ENCODE measurements at places on chromosomes 3 and 15. TPM values are rescaled to one million over a fixed set of nuclear protein-coding genes. Genes with fewer than 3 reads are reported as not detected.

SH2D7 gene
- total RNA-seq = not detected

GOLGA8G gene
- total RNA-seq = not detected

DNA sequence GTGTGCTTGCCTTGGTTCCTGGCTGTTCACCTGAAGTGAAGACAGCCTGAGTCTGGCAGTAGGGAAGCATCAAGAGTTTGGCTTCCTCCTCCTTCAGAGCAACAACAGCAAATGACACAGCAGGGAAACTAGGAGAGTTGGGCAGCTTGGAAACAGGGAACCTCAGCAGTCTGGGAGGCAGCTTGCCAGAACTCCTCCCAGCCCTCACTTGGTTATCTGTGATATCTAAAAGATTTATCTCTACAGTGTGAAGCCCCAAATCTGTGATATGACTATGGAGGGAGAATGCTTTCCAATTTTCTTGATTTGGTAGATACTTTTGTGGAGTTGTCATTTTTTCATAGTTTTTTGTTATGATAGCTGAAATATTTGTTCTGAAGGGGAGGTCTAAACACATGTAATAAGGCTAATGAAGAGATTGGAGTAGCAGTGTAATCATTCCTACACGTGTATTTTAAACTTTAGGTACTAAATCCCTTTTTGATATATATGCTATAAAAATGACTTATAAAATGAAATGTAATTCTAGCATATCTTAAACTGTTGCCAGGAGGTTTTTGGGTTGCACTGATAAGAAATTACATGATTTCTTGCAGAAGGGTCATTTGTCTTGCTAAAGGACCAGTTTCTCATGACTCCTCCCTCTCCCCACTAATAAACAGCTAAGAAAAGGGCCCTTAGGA lies 20.8 kb downstream of the UBE2E1 start:
- no peak for DNase-seq

DNA sequence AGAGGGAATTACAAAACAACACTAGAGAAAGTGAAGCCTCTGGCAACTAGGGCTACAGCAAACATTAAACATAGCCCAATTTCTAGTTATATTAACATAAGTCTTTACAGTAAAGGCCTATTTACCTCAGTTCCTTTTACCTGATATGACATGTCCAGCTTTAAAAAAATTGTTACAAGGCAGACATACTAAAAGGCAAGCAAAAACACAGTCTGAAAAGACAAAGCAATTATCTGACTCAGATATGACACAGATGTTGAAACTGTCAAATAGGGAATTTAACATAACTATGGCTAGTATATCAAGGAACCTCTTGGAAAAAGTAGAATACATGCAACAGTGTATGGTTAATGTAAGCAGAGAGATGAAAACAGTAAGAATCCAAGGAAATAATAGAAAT lies 238.6 kb downstream of the RAP2B start:
- DNase-seq = no peak

DNA sequence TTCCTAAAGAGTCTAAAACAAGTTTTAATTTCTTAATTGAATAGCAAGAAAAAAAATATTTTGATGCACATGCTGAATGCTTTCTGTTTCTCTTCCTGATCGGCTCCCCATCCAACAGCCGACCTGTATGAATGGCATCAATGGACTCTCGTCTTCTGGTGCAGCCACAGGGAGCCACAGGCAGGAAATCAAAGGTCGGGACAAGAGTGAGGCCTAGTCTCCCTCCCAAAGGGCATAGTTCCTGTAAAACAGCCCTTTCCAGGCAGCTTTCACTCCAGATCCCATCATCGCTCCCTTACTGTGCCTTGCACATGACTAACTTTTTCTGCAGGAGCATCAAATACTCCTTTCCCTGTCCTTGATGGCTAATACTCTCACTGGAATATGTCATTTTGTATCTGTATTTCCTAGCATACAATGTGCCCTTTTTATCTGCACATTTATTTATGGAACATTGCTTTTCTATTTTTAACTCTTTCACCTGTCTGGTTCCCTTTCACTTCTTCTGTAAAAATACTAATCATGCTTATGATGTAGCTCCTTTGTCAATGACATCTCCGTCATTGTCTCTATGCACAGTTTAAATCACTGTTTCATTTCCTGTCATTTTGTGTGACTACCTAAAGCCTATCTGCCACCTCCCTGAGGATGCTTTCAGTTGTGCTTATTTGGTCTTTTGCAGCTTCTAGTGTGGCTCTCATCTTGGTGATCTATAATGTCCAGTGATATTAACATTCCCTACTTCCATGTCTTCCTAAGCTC lies 326.2 kb downstream of the CTNNB1 start:
- no peak for DNase-seq

GRCh38 chr15:68278595-68279405 lies 1.3 kb downstream of the FEM1B start:
- no peak for DNase-seq

DNA sequence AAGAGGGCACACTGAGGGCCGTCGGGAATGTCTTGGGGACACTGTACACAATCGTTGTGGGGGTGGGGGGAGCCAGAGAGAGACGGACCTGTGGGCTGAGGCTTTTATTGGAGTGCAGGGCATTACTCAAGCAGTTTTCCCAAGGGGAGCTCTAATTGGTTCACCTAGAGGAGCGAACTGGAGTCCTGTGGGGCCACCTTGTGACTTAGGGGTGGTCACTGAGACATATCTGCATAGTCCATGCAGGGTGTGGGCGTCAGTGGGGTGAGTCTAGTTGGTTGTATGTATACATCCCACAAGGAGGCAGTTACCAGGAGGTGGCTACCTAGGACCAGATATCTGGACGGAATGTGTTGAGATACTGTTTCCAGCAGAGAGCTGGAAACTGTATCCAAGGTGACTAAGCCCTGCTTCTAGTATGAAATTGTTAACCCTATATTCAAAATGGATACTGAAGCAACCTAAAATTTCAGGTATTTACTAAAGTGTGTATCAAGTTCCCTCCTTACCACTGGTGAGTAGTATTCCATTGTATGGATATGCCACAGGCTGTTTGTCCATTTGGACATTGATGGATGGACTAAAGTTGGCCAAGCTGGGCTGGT lies 2.6 kb upstream of the PIGZ start:
- no peak for DNase-seq

DNA sequence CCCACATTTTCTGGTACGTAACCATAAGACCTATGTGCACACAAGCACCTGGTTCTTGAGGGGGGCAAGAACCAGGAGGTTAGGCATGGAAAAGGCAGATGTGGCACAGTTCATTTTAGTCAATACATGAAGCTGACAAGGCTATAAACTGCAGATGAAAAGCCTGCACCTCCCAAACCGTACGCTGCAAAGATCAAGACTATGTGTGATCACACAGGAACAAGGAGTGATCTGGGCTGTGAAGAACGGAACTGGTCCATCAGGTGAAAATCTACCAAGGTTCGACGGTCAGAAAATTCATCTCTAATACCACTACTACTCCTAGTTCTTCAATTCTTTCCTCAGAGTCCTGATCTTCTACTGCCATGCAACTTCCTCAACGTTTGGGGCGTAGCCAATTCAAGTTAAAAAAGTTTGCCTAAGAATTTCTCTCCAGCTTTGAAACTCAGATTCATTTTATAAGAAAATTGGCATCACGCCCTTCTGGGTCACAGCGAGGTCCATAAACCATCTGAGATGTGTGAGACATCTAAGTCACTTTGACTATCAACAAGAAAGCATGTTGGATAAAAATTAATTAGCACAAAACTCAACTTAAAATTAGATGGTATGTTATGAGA lies 41.9 kb downstream of the PLD1 start:
- DNase-seq = no peak

DNA sequence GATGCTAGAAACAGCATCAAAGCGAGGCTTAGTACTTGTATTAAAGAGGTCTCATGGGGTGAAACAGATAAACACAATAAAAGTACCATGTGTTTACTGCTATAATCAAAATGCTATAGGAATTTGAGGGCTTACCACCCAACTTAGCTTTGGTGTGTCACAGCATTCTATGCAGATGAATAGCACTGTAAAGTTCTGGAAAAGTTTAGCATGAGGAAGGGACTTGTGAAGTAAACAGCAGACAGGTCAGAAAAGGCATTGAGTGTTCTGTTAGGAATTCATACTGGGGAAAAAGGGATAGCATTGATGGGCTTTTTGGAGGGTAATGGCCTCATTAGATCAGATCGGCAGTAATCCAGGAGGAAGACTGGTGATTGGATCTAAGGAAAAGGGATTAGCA lies 505.3 kb downstream of the NLGN1 start:
- DNase-seq = no peak

DNA sequence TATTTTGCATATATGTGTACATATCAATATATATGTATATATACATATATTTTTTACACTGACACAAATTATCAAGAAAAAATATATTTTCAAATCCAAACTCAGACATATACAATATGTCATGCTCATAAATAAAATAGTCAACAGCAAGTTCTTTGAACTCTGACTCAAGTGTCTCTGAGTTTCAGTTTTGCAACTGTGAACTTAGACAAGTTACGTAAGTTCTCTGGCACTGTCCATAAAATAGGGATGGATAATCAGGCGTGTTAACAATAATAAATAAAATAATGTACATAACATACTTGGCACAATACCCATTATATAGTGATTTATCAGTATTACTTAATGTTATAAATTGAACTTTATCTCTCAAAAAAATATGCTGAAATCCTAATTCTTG lies 12.1 kb upstream of the XRN1 start:
- no peak for DNase-seq
